ENCODE measurements at places on chromosomes 16 and 17.
A peak's percentile ranks its signal among the peaks of the same experiment; 100 is the strongest.

DNA sequence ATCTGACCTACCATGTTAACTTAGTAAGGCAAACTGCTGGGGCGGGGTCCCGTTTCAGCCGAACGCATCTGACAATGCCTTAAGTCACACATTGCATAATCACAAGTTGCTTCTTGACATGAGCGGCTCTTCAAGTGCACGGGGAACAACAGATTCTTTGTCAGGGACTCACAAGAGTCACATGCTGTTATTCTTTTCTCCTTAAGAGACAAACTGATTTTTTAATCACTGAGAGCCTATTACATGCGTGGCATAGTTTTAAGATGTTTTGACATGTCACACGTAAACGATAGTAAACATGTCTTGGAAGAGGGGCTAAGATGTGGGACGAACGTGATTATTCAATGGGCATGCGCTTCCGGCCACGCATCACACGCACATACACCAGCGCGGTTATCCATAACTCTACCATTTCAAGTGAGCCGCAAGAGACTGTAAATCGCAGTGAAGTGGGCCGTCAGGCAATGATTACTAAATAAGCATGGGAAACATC is 63.4 kb downstream of the ADCY9 start:
- DNase-seq, result peak; percentile 29

DNA sequence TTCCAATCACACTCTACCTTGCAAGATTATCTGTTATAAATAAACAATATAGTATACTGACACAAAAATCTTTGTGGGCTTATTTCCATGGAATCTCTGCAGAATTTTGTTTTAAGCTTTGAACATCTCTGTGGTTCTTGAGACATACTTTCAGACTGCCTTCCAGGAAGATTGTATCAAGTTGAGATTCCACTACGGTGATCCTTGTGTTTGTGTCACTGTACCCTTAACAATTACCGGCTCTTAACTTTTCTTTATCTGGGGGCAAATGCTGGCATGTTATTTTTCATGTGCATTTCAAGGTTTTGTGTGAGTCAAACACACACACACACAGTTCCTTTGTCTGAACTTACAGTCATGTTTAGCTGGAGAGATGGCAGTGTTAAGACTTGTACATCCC is 472.7 kb upstream of the HSBP1 start:
- no peak for DNase-seq

DNA sequence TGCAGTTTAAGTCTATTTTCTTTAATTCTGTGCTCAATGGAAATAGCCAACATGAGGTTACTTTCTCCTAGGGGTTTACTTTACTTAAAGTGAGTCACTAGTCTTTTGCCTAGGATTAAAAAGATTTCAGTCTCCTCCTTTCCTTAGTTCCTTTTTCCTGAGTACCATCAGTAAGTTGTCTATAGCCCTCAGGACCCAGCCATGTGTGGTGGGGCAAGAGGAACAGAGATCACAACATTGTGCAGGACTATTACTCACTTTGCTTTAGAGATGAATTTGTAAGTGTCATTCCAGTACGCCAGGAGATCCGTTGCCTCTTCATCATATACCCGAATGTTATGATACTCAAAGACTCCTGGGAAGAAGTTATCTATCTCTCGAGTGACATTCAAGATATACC is 27.7 kb upstream of the CORO6 start:
- DNase-seq, result no peak

- DNase-seq, result no peak
Observed at GRCh38 chr17:74132354-74132753, 71.1 kb upstream of the RPL38 start.

- DNase-seq, result no peak
Observed at GRCh38 chr16:52634528-52634927, 87.6 kb upstream of the TOX3 start.

GRCh38 chr17:15456972-15457722 is 10.3 kb downstream of the CDRT4 start:
- DNase-seq, result no peak

DNA sequence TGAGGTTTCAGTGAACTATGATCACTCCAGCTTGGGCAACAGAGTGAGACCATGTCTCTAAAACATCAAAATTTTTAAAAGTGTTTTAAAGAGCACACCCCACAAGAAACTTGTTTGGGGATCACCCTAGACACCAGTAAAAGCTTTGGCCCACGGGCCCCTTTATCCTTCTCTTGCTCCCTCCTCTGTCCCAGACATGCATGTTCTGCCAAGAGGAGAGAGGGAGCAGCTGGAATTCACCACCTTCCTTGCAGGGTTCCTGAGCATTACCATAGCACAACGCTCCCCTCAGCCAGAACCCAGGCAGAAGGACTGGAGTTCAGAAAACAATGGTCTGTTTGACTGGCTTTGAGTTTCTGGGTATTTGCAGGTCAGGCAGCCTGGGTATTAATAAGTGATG is 214.3 kb upstream of the CDH5 start:
- DNase-seq, result no peak

DNA sequence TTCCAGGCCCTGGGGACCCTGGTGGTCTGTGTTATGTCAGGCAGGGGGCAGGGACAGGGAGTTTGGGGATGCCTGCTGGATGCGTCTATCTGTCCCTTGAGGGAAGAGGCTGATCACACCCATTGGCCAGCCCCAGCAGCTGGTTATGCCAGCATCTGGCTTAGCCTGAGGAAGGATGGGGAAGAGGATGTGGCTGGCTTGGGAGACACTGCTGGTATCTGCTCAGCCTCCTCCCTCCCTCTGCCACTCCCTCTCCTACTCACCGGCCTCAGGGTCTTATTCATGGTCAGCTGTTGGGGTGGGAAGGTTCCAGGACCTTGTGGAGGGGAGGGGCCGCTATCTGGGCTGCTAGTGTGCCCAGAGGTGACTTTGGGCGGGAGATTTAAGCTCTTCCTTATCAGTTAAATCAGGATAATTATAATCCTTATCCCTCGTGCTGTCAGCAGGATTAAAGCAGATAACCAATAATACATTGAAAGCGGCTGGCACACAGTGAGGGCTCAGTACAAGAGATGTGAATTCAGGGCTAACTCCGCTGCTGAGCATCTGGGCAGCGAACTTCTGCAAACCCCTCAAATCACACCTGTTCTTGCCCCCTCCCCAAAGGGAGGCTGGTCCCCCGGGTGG is 36.0 kb upstream of the MLKL start:
- DNase-seq, result no peak

- no peak for DNase-seq
Observed at GRCh38 chr16:66735891-66736290, 15.5 kb downstream of the DYNC1LI2 start.

- no peak for DNase-seq
Observed at GRCh38 chr17:63454915-63455314, 8.8 kb upstream of the CYB561 start.

DNA sequence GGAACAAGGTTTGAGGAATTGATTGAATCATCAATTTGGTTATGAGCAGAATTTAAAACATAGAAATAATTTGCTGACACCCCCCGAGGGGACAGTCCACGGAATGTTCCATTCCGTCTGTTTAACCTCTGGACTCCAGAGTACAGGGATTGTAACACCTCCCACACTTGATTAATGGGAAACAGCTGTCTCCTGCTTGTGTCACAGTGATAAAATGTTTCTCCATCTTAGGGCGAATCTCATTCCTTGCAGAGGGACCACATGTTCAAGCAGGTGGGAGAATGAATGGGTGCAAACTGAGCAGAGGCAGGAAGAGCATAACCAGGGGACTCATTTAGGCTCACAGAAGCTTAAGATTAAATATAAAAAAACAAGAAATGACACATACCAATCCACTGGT is 249.5 kb upstream of the RBFOX1 start:
- DNase-seq, result no peak

DNA sequence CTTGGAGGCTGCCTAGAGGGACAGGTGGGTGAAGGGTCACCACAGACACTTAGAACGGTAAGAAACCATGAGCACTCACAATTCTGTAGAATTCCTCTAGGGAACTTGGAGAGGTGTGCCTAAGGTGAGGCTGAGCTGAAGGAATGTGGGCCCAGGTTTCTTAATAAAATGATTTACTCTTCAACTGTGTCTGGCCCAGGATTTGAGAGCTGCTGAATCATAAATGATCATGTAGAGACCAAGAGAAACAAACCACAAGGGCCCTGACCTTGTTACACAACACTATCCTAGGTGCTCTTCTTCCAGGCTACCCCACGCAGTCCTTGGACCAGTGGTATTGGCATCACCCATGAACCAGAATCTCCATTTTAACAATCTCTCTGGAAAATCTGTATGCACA is 27.7 kb downstream of the ZNF18 start:
- no peak for DNase-seq

DNA sequence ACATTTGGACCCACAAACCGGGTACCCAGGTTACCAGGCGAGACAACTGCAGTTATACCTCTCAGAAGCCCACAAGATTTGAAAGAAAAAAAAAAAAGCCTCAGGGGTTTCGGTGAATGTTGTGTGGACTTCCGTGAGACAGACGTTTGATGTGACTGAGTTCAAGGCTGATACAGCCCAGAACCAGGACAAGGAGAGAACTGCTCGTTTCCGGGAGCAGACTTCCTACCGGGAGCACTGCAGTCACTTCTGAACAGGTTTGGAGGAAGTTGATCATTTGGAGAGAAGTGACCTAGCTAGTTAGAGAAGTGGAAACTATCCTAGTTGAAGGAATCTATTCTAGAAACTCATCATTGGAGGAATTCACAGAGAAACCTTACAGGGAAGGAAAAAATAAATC is 847 bp downstream of the CKLF start:
- DNase-seq, result no peak

DNA sequence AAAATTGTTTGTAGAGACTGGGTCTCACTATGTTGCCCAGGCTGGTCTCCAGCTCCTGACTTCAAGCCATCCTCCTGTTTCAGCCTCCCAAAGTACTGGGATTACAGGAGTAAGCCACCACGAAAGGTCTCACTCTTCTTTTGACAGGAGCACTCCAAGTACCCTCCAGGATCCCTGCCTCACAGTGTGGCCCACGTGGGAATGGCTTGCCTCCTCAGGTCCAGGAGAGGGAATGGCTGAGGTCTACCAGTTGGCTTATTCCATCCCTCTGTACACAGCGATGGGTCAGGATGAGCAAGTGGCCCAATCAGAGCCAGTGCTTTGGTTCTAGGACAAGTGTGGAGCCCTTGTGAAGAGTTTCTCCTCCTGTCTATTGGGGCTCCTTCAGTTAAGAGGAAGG is 73.7 kb upstream of the ZNF423 start:
- DNase-seq, result no peak

GRCh38 chr16:56792967-56793366 is 63.0 kb downstream of the NUP93 start:
- DNase-seq, result no peak

- peak; percentile 62 for DNase-seq
Observed at GRCh38 chr17:67132366-67132765, 88.0 kb downstream of the CACNG1 start.

GRCh38 chr16:77470851-77471250 is 36.0 kb upstream of the ADAMTS18 start:
- no peak for DNase-seq

DNA sequence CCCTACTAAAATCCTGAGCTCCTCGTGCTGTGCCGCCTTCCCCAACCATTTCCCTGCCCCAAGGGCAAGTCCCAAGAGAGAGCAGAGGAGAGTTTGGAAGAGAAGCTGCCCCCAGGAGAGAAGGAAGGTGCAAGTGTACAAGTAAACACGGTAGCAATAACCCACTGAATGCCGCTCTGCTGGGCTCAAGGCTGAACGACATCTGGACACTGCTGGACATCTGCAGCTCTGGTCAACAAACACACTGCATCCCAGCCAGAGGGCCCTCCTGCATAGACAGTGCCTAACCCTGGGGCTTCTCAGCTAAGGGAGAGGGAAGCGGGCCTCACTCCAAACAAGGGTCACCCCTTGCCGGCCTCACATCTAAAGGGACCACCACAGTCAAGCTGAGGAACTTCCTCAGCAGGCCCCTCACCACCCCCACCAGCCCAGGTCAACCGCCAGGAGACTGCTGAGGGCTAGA is 12.7 kb downstream of the JUP start:
- DNase-seq, result no peak

- DNase-seq, result no peak
Observed at GRCh38 chr16:28904363-28904762, 20.7 kb downstream of the RABEP2 start.

GRCh38 chr16:53465606-53466280 is 31.5 kb downstream of the RBL2 start:
- DNase-seq, result no peak

GRCh38 chr16:68508641-68509240 is 30.4 kb upstream of the ZFP90 start:
- DNase-seq, result no peak

DNA sequence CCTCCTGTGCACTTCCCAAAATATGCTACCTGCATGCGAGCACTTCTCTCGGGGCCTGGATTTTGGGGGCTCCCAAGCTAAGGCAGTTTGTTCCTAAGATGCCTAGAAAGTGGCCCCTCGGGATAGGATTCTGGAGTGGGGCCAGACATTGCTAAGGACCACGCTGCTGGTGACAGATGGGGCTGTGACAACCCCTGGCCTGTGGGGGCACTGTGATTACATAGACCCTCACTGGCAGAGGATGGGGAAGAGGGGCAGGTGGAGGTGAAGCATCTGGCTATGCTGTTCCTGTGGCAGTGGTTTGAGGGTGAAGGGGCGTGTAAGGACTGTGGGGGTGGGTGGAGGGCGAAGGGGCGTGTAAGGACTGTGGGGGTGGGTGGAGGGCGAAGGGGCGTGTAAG is 128.4 kb downstream of the ENGASE start:
- no peak for DNase-seq

DNA sequence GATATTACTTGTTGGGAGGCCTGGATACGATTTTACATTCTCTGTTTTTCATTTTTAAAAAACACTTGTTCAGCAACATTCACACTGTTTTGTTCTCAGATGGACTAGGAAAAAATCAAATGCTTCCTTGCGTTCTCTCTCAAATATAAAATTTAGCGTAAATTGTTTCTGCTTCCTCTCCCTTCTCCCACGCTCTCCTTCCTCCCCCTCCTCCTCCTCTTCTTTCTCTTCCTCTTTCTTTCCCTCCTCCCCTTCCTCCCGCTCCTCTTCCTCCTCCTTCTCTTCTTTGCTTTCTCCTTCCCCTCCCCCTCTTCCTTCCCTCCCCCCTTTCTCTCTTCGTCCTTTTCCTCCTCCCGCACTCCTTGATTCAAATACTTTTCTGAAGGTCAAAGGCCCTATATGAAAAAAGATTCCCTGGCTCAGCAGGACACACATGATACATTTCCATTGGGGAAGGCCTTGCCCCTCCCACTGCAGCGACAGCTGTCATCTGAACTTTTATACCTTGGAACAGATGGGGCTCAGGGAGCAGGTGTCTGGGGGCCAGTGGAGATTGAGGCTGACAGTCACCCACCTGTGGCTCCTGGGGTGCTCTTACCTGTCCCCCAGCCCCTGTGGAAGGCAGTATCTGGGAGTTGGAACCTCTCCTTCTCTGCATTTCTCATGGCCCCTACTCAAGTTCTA is 99.4 kb upstream of the SDK2 start:
- DNase-seq, result no peak

- DNase-seq, result no peak
Observed at GRCh38 chr17:69856946-69857345, 218.1 kb upstream of the KCNJ16 start.

DNA sequence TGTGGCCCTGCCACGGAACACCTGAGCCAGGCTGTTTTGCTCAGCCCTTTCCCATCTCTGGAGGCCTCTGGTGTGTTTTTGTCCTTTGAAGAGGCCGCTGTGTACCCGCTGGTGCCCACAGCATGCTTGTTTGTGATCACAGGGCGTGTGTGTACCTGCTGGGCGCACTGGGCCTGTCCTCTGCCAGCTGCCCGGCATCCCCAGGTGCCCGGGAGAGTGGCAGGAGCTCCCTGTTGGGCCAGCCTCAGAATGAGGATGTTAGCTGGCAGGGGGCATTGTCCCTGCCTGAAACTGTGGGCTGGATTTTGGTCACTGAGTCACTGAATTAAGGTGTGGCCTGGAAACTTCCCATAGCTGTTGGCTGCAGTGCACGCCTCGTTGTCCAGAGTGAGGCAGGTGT is 31.1 kb downstream of the BAIAP2 start:
- no peak for DNase-seq

All from NCI-H526 (cell line).